ENCODE measurements at places on chromosomes 1 and 21. TPM values are rescaled to one million over a fixed set of nuclear protein-coding genes. Genes with fewer than 3 reads are reported as not detected.

DNA sequence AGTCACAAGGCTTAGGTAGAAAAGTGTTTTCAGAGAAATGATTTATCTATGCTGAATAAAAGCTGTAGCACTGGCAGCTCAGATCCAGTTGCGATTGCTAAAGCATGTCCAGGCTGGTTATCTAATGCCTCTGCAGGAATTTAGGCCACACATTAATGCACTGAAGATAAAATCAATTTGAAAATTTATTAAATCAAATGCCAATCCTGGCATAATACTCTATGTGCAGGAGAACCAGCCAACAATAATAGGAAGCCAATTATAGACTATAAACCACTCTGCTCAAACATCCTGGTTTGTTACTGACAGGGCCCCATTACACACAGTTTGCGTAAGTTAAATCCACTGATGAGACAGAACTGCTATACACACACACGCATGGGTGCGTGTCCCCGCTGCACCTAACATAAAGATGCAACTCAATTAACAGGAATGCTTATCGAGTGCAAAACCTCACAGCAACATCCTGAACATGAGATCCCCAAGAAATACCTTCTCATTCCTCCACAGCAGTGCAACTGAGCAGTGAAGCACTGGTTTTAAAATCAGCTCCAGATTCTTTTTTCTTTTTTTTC lies 40.6 kb downstream of the PTP4A2 start:
- no peak for DNase-seq

GRCh38 chr1:59399642-59400041 lies 102.7 kb downstream of the FGGY start:
- DNase-seq: no peak

DNA sequence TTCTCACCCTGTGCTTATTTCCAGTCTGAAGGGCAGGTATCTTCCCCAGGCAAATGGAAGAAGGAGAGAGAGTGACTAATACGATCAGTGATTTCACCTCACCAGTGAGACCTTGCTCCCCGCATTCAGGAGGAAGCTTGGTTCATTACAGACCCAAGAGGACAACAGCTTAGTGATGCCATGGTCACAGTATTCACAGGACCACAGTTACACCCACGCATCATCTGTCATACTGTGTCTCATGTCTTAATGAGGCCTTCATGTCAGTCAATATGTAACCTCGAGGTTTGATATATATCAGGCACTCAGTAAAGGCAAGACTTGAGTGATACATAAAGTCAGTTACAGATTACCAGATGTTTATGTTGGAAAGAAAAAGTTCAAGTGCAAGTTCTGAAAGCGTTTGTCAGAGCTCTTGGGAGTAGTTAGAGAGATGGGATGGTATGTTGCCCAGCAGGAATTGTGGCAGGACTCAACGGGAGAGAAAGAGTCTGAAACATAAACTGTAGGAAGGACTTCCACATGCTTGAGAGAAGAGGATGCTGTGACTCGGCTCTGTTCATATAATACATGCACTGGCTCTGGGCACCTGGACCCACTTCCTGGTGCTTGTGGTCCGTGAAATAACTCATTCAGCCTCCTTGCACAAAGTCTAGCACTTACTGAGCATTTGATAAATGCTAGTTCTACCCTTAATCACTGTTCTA lies 33.3 kb downstream of the GNPAT start:
- DNase-seq: no peak

The VPS72 gene
- total RNA-seq: 53.6 TPM
